ENCODE measurements at places on chromosomes 5 and 9.

DNA sequence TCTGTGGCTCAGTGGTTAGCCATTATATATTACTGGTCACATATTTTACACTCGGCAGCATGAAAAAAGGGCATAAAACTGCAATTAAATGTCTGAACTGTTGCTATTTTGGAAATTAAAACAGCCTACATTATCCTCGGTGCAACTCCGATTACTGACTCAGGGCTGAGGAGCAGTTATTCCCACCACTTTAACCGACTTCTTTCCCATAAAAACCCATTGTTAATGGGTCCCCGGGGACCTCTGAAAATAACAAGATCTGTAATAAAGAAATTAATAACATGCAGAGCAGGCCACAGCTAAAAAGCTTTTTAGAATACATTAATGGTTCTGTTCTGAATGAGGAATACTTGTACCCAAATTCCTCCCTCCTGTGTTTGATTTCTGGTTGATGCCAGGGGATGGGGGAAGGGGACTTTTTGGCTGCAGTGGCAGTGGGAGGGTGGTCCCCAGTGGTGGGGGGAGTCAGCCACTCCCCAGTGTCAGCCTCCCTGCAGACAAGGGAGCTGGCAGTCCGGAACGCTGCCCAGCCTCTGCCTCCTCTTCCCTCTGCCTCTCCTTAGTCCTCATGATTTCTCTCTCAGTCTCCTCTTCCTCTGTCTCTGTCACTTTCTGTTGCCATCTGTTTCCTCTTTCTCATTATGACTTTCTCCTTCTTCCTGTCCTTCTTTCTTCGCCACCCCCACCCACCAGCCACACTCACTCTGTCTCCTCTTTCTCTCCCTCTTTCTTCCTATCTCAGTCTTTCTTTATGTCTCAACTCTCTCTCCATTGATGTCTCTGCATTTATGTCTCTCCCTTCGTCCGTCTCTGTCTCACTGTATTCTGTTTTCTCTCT lies 59.0 kb upstream of the ZBTB43 start:
- DNase-seq = no peak

DNA sequence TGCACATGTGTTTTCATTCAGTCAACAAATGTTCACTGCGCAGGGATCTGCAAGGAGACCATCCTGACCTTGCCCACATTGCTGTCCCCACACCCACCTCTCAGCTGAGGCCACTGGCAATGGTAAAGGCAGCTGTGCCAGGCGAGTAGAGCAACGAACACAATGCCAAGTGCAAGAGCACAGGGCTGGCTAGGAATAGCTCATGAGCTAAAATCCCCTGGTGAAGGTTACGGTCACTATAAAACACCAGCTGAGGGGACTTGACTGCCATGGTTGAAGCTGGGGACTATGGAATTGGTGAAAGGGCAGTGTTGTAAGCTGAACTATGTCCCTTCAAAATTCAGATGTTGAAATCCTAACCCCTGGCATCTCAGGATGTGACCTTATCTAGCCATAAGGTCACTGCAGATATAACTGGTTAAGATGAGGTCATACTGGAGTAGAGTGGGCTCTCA lies 96.1 kb downstream of the OTULIN start:
- DNase-seq = no peak

DNA sequence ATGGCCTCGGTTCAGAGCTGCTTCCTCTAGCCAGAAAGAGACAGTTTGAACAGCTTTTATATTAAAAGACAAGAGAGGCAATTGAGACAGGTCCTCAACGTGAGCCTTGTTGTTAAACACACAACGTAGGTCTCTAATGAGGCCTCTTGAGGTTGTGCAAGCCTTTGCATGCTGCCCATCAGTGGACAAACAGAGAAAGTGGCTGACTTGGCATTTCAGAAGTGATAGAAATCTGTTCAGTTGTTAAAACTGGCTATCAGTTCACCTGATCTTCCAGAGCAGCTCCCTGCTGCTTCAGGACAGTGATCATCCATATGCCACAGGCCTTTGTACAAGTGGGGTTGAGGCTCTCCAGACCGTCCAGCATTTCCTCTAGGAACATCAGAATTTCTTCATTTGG lies 58.8 kb downstream of the MROH2B start:
- no peak for DNase-seq

DNA sequence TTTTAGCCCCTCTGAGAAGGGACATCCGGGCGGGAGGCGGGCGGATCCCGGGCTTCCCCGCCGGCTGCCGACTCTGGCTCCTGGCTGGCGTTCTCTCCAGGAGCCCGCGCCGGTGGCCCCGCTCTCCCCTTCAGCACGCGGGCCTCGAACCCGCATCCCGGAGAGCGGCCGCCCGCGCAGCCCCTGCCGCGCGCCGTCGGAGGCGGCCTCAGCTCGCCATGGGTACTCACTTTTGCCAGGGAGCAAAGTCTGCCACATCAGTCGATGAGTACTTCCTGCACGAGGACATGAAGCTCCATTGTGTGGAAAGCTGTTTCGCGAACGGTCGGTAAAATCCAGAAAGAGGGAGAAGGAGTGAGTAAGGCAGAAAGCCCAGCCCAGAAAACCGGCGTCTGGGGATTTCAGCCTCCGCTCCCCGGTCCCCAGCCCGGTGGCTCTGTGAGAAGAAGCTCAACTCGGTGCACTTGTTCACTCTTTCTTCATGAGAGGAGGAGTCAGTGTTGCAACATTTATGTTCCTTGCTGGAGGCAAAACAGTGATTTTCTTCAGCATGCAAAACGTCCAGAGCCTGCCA lies at the start of gene PRLR:
PRLR (minus strand) TSS at position 450 of the 574 bp plus-strand sequence. CDS start 140,867 bp downstream, outside the sequence.
- no peak for DNase-seq

DNA sequence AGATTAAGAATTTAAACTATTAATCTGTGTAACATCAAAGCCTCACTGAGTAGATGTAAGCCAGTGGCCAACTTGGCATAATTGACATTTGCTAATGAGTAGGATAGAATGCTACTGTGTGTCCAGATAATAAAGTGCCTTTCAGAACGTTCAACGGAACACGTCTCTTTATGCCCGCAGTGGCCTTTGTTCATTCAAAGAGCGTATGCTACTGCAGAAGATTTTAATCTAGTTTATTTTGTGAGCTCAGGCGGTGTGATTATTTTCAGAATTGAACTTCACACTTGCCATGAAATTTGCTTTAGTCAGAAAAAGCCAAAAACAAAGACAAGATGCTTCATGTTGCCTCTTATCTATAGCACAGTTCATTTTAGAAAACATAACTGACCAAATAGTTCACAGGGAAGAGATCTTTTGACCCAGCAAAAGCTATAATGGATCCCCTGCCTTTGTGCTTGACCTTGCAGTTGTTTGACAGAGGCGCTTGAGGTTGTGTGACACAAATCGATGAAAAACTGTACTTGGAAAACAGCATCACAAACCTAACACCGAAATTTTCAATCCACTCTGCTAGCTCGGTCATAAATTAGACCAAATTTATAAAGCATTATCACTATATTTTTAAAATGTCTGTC lies 530.9 kb upstream of the TYRP1 start:
- DNase-seq = peak; percentile 27

DNA sequence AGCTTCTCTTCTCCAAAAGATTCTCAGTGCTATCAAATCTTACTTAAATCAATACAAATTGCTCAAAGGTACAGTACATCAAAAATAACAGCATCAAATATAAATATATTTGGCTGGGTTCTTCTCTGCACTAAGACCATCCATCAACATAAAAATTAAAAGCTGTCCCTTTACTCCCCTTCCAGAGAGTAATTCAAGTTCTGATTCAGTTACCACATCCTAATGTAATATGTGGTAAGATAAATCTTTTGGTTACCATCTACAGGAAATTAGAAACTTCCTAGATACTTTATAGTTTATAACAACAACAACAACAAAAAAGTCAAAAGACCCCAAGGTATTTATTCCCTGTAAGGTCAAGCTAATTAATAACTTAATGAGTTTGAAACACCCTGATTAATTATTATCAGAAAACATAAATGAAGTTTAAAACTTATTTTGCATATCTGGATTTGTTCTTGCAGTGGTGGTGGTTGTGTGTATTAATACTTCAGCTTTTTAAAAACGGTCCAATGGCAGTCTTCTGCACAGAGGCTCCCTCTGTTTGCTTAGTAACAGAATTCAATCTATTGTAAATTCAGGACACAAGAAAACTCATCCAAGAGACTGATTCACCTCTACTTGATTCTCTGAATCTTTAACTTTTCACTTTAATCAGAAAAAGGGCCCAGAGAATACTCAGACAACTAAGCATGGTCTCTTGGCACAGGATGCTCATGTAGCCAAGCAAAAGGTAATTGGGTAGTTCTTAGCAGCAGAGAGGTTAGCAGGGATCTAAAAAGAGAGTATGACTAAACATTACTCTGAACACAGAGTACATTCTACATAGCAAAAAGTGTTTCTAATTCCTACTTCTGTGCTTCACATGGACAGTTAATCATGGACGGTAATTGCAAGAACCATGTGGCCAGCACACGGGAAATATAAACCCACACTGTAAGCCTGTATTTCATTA lies 20.1 kb downstream of the DIAPH1 start:
- no peak for DNase-seq

- DNase-seq = no peak
These were observed 322.7 kb downstream of the ARHGEF28 start for GRCh38 chr5:73948720-73949119.

GRCh38 chr9:4985386-4986266 lies 554 bp downstream of the JAK2 start:
- DNase-seq = peak; percentile 65

GRCh38 chr9:36950389-36950788 lies 83.7 kb downstream of the PAX5 start:
- no peak for DNase-seq

GRCh38 chr5:112634796-112635195 lies 102.9 kb upstream of the APC start:
- no peak for DNase-seq

DNA sequence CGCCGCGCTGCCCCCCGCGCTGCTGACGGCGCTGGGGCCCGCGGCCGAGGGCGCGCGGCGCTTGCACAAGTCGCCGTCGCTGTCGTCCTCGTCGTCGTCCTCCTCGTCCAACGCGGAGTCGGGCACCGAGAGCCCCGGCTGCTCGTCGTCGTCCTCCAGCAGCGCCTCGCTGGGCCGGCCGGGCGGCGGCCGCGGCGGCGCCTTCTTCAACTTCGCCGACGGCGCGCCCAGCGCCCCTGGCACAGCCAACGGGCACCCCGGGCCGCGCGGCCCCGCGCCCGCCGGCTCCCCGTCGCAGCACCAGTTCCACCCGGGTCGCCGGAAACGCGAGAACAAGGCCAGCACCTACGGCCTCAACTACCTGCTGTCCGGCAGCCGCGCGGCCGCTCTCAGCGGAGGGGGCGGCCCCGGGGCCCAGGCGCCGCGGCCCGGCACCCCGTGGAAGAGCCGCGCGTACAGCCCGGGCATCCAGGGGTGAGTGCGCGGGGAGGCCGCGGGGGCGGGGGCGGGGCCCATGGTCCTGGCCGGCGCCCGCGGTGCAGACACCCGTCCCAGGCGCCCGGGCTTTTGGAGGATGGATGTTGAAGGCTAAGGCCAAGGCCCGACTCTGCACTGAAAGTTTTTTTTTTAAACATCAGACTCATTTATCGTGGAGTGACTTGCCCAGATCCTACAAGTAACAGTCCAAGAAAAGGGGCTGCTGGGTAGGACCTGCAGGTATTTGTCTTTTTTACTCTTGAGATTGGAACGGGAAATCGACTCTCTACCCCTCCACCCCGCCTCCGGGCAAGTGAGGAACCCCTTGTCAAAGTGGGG lies 1.2 kb downstream of the TENT4A start:
- no peak for DNase-seq

- DNase-seq = no peak
These were observed 5.5 kb downstream of the ANGPTL2 start for GRCh38 chr9:127116957-127117356.

GRCh38 chr9:129783516-129784361 lies 19.2 kb upstream of the TOR1B start:
- DNase-seq = peak; percentile 50
